Stimulated activated CD4-positive, alpha-beta T cell treated with anti-CD3 and anti-CD28 coated beads, TNF-alpha, amount 100 ng/mL, for 1 hour (primary cell): ENCODE measurements at places on chromosomes 4 and X.

DNA sequence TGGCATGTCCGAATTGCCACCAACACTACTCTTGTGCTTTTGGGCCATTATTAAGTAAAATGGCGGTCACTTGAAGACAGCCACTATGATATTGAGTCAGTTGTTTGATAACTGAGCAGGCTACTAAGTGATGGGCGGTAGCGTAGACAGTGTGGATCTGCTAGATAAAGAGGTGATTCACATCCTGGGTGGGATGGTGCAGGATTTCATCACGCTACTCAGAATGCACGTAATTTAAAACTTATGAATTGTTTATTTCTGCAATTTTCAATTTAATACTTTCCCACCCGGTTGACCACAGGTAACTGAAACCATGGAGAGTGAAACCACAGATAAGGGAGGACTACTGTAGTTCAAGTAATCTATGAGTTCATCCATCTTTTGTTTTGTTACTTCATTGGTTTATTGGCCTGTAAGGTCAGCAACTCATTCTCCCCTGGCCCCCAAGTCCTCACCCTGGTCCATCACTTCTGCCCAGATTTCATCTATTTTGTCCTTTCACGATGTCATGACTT lies 2.9 kb downstream of the ARAF start:
- no peak for DNase-seq

DNA sequence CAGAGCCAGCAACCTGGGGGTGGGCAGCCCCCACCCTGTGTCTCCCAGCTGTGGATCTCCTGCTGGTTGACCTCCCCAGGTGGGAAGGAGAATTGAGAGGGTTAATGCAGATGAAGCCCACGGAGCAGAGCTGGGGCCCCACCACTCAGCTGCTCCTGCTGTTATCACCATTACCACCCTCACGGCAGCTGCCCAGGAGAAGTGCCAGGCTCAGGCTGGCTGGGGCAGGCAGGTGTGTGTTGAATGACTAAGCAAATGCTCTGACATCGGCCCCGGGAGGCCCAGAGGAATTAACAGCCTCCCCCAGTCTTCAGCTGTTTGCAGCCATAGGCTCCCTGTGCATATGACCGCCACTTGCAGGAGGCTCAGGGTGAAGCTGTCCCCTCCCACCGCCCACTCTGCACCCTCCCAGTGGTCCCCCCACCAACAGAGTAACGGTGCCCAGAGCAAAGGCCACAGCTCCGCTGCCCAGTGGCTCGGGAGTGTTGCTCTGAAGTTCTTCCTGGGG lies 133.8 kb downstream of the CPZ start:
- no peak for DNase-seq

- no peak for DNase-seq
Observed at GRCh38 chrX:15240414-15240813, 29.5 kb downstream of the ASB9 start.

DNA sequence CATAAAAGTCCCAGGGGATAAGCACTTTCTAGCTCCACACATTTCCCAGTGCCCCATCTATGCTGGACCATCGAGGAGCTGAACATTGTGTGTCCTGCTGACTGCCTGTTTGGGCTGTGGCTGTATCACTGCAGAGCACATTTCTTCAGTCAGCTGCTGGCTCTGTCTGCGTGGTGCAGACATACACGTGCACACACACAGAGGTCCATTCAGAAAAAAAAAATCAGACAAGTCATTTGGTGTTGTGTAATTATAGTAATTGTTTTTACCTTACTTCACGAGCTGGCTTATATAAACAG lies 1.1 kb upstream of the PDLIM3 start:
- no peak for DNase-seq

GRCh38 chrX:110087485-110088356 lies 84.8 kb downstream of the TMEM164 start:
- DNase-seq = no peak

DNA sequence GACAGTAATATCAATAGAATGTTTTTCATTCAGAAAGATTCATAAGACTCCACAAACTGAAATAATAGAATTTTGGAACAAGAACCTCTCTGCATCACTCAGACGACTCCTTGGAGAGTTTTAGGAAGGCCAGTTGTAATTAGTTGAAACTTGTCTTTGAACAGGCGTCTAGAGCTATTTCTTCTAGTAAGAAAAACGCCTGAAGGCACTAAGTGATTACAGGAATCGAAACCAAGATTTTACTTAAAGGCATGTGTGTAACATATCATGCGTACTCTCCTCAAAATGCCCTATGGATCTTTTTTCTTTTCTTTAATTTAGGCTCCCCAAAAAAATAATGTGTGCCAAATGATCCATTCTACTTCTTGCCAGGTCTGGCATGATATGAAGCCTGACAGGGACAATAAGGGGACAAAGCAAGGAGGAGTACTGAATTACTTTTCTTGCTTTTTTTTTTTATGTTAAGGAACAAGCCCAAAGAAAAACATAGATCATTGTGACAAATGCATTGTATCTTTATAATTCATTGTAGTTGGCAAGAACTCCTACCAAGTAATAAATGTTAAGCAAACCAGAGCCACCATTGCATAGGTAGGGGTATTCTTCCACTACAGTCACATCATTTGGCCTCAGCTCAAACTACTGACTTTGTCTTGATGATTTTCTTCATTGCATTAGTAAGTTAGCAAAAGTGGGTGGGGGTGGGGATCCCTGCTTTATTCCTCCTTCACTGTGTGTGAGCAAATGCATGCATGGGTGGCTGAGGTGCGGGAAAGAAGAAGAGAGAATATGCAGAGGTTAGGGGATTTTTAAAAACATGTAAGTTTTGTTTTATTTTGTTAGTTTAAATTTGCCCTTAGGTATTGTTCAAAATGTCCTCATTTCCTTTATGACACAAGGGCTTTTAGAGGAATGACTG lies 79.9 kb upstream of the ATOH1 start:
- DNase-seq = no peak

- DNase-seq = no peak
Observed at GRCh38 chr4:89373394-89373793, 65.8 kb upstream of the GPRIN3 start.

GRCh38 chrX:48083706-48084105 lies 12.3 kb upstream of the ZNF630 start:
- DNase-seq = no peak

- DNase-seq = no peak
Observed at GRCh38 chrX:99415470-99415869, 994.6 kb downstream of the PCDH19 start.

GRCh38 chrX:56231537-56232090 lies 542 bp upstream of the KLF8 start:
- no peak for DNase-seq

DNA sequence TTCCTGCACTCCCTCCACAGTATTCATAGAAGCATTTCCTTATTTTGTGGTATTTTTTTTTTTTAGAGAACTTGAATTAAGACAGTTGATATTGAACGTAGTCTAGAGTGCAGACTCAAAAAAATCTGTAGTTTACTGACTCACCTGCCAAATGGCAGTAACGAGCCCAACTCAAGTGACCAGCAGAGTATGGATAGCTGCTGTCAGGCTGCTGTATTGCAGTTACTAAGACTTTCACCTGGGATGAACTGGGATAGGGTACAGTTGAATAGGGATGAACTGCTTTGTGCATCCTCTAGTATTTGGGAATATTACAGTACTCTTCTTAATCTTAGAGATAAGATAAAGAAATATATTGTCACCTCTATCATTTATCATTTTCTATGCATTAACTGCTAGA lies 7.0 kb upstream of the SLC7A11 start:
- DNase-seq = no peak

GRCh38 chr4:165433529-165433928 lies 54.7 kb downstream of the CPE start:
- DNase-seq = no peak

- no peak for DNase-seq
Observed at GRCh38 chr4:22477136-22477812, 38.6 kb downstream of the ADGRA3 start.

DNA sequence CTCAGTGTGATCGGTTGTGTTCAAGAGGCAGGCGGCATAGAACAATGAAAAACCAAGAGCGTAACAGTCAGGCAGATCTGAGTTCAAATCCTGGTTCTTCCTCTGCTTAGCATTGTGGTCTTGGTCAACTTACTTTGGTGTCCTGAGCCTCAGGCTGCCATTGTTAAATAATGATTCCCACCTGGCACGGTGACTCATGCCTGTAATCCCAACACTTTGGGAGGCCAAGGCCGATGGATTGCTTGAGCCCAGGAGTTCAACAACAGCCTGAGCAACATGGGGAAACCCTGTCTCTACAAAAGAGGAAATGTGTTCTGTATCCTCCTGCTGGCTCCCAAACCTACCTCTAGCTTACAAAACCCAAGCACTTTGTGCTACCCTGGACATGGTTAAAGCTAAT lies 129.0 kb upstream of the STX18 start:
- DNase-seq = no peak

GRCh38 chrX:40050532-40050931 lies 47.2 kb downstream of the BCOR start:
- DNase-seq = no peak
